ENCODE measurements at places on chromosomes 16 and 17. TPM values are rescaled to one million over a fixed set of nuclear protein-coding genes. Genes with fewer than 3 reads are reported as not detected.

DNA sequence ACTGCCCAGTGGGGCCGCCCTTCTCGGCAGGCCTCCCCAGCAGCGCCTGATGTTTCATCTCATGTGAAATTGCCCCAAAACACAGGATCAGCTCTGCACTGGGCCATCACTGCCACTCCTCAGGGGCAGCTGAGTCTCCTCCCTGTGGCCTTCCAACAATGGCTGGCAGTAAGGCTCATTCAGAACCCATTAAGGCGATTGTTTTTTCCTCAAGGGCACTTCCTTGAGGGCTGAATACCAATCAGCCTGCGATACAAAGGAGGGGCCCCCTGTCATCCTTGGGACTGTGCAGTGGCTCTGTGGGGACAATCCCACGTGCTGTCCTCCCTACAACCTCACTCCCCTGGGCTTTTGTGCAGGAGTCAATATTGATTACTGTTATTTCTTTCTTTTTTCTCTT is 47.5 kb downstream of the XYLT1 start:
- no peaks in the 10 kb centered on the region for H3K4me1 ChIP-seq
- no peak for DNase-seq
- H3K27ac ChIP-seq, result no peak overlapping the region
- H3K4me3 ChIP-seq, result no peak overlapping the region
- H3K27me3 ChIP-seq, result no peaks in the 10 kb centered on the region
- no peaks in the 10 kb centered on the region for H3K36me3 ChIP-seq

GRCh38 chr17:47978324-47978723 is 7.4 kb downstream of the CDK5RAP3 start:
- H3K27ac ChIP-seq, result no peak overlapping the region
- H3K36me3 ChIP-seq, result peaks cover 78% of the 10 kb centered on the region
- H3K27me3 ChIP-seq, result no peaks in the 10 kb centered on the region
- H3K4me1 ChIP-seq, result no peaks in the 10 kb centered on the region

DNA sequence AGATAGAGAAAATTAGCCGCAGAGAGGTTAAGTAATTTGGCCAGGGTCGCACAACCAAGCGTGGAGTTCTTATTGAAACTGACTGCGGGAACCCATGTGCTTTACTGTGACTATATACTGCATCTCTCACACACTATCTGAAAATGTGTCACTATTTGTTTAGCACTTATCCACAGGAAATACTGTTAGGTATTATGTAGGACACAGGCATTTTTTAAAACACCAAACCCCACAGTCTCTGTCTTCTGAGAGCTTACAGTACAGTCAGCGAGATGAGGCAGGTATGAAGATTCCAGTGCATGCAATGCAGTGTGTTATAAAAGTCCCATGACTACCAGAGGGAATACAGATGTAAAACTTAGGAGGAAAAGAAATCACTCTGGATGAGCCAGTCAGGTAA is 11.3 kb downstream of the RBL2 start:
- H3K27me3 ChIP-seq, result no peaks in the 10 kb centered on the region
- H3K4me1 ChIP-seq, result no peaks in the 10 kb centered on the region
- H3K27ac ChIP-seq, result no peak overlapping the region
- H3K36me3 ChIP-seq, result peaks cover 22% of the 10 kb centered on the region
- DNase-seq, result no peak

- peaks cover 2% of the 10 kb centered on the region for H3K4me1 ChIP-seq
- H3K4me3 ChIP-seq, result no peak overlapping the region
- H3K36me3 ChIP-seq, result no peaks in the 10 kb centered on the region
These were observed 27.4 kb downstream of the IQCK start for GRCh38 chr16:19745286-19746010.

GRCh38 chr16:3047387-3047720 is 993 bp downstream of the MMP25 start:
- no peaks in the 10 kb centered on the region for H3K36me3 ChIP-seq
- no peak overlapping the region for H3K4me3 ChIP-seq
- DNase-seq, result no peak
- H3K27me3 ChIP-seq, result peaks cover 6% of the 10 kb centered on the region
- H3K27ac ChIP-seq, result no peak overlapping the region
- H3K4me1 ChIP-seq, result no peaks in the 10 kb centered on the region

- peaks cover 23% of the 10 kb centered on the region for H3K4me1 ChIP-seq
- H3K27me3 ChIP-seq, result no peaks in the 10 kb centered on the region
- DNase-seq, result no peak
These were observed 858 bp upstream of the SMARCE1 start for GRCh38 chr17:40648384-40648968.

DNA sequence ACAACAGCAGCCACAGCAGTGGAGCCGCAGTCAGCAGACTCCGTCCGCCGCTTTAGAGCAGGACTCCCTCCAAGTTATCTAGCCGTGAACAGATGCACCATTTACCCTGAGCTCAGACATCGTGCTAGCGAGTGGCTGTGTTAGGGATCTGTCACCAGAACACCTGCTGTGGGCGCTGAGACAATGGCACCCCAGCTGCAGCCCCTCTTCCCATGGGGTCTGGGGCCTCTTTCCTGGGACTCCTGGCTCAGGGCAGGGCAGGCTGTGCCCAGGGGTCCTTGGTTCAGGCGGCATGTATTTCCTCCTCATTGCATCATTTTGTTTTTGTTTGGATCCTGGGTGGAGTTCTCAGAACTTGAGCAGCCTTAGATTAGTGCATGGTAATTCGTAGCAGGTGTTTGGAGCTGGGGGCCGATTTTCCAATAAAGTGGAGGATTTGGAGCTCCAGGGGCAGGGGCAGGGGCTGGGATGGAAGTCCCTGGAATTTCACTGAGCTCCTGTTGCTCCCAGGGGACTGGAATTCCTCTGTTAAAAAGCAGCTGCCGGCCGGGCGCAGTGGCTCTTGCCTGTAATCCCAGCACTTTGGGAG is 23.4 kb downstream of the NMRAL1 start:
- peaks cover 80% of the 10 kb centered on the region for H3K36me3 ChIP-seq
- no peaks in the 10 kb centered on the region for H3K4me1 ChIP-seq
- H3K27ac ChIP-seq, result no peak overlapping the region
- H3K4me3 ChIP-seq, result no peak overlapping the region

DNA sequence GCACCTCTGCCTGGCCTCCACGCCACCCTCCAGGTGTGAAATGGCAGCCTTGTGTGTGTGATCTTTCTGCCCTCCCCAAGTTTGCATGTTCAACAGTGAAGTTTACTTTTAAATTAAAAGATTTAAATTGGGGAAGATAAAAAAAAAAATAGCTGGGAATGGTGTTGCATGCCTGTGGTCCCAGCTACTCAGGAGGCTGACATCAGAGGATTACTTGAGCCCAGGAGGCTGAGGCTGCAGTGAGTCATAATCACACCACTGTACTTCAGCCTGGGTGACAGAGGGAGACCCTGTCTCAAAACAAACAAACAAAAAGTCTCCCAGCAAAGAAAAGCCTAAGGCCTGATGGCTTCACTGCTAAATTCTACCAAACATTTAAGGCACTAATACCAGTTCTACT is 35.4 kb upstream of the RNF43 start:
- H3K27ac ChIP-seq, result no peak overlapping the region
- DNase-seq, result no peak
- no peak overlapping the region for H3K4me3 ChIP-seq
- H3K36me3 ChIP-seq, result no peaks in the 10 kb centered on the region

- no peaks in the 10 kb centered on the region for H3K4me1 ChIP-seq
- no peaks in the 10 kb centered on the region for H3K27me3 ChIP-seq
- no peaks in the 10 kb centered on the region for H3K36me3 ChIP-seq
- no peak for DNase-seq
- no peak overlapping the region for H3K27ac ChIP-seq
These were observed 81.7 kb upstream of the MSI2 start for GRCh38 chr17:57174591-57174990.

KIF18B gene
- 11.9 TPM for total RNA-seq

- H3K27ac ChIP-seq, result no peak overlapping the region
- H3K4me3 ChIP-seq, result no peak overlapping the region
- H3K27me3 ChIP-seq, result no peaks in the 10 kb centered on the region
These were observed 451.1 kb downstream of the HS3ST3B1 start for GRCh38 chr17:14752011-14752410.

INCA1 gene
- 0.42 TPM for total RNA-seq

DNA sequence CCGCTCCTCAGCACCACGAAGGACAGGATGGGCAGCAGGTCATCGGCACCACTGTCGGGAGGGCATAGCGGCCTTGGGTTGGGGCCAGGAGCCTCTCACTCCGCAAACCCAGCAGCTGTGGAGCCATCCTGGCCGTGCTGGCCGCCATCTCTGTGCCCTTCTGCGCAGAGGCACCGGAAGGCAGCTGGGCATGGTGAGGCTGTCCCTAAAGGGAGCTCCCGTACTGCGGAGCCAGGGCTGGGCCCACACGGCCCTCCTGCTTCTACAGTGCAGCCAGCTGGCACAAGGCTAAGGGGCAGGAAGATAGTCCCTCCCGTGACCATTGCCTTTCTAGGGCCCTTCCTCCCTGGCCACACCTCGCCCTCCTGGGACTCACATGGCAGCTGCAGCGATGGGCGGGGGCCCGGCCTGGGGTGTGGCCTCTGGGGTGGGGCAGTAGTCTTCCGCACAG is 7.0 kb upstream of the SPATA2L start:
- H3K36me3 ChIP-seq, result peaks cover 6% of the 10 kb centered on the region
- no peaks in the 10 kb centered on the region for H3K27me3 ChIP-seq
- no peak overlapping the region for H3K27ac ChIP-seq
- H3K4me1 ChIP-seq, result peaks cover 8% of the 10 kb centered on the region
- DNase-seq, result no peak
- no peak overlapping the region for H3K4me3 ChIP-seq

ITGA3 gene
- 0.79 TPM for total RNA-seq

DNA sequence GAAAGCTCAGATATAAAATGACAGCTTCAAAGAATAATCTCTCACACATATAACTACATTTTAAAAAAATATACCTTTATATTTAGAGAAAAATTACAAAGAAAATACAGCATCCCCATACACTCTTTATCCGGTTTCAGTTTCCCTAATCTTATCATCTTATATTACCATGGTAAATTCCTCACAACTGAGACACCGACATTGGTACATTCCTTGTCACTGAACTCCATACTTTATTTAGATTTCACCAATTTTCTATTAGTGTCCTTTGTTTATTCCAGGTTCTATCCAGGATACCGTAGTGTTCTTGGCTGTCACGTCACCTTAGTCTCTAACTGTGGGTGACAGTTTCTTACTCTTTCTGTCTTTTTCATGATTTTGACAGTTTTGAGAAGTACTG is 22.0 kb upstream of the ABCA10 start:
- peaks cover 18% of the 10 kb centered on the region for H3K36me3 ChIP-seq
- DNase-seq, result no peak
- H3K27me3 ChIP-seq, result no peaks in the 10 kb centered on the region
- no peak overlapping the region for H3K27ac ChIP-seq
- H3K4me3 ChIP-seq, result no peak overlapping the region

DNA sequence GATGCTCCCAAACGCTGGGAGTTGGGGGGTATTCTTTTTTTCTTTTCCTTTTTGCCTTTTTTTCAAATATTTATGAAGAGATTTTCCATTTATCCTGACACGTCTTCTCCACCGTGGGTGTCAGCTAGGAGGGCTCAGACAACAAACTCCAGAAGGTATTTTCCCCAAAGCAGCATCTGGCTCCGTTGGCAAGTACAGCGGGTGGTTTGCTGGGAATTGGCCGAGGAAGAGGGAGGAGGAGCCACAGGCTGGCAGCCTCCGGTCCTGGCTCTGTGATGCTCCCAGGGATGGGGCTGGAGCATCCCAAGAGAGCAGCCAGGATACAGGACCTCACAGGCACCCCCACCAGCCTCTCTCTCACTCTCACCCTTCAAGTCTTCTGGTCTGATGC is 10.9 kb upstream of the CACNG4 start:
- H3K27me3 ChIP-seq, result no peaks in the 10 kb centered on the region
- no peak for DNase-seq
- no peak overlapping the region for H3K4me3 ChIP-seq
- no peaks in the 10 kb centered on the region for H3K4me1 ChIP-seq
- H3K36me3 ChIP-seq, result no peaks in the 10 kb centered on the region

DNA sequence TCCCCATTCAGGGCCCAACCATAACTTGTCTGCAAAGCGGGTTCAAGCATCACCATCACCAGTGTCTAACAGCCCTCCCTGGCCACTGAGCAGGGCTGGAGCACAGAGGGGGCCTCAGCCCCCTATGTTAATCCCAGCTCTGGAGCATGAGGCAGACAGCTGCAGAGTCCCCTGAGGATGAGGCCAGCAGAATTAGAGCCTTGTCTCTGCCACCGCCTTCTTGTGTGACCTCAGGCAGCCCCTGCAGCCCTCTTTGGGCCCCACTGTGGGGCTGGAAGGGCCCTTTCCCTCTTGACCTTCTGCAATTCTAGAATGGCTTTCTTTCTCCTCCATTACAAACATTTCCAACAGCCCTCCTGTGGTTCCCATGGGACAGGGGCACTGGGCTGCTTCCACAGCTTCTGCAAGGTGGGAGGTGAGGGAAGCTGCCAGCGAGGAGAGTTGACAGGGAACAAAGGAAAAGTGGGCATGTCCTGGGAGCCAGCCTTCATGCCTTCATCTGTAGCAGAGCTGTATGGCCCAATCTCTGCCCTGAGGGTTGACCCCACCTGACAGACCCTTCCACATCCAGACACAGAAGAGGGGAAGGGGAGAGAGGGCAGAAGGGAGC is 65.7 kb downstream of the TMEM132E start:
- DNase-seq, result no peak
- H3K27ac ChIP-seq, result no peak overlapping the region
- H3K4me3 ChIP-seq, result no peak overlapping the region
- no peaks in the 10 kb centered on the region for H3K4me1 ChIP-seq
- no peaks in the 10 kb centered on the region for H3K36me3 ChIP-seq
- no peaks in the 10 kb centered on the region for H3K27me3 ChIP-seq
